ENCODE measurements at places on chromosomes 6 and 20. TPM values are rescaled to one million over a fixed set of nuclear protein-coding genes. Genes with fewer than 3 reads are reported as not detected.

- DNase-seq, result no peak
Measured at GRCh38 chr6:76818451-76818850, 644.8 kb downstream of the HTR1B start.

- no peak for DNase-seq
Measured at GRCh38 chr20:37380864-37381579, 35.1 kb downstream of the SRC start.

GRCh38 chr6:104589940-104590339, 269.8 kb downstream of the HACE1 start:
- DNase-seq, result no peak

DNA sequence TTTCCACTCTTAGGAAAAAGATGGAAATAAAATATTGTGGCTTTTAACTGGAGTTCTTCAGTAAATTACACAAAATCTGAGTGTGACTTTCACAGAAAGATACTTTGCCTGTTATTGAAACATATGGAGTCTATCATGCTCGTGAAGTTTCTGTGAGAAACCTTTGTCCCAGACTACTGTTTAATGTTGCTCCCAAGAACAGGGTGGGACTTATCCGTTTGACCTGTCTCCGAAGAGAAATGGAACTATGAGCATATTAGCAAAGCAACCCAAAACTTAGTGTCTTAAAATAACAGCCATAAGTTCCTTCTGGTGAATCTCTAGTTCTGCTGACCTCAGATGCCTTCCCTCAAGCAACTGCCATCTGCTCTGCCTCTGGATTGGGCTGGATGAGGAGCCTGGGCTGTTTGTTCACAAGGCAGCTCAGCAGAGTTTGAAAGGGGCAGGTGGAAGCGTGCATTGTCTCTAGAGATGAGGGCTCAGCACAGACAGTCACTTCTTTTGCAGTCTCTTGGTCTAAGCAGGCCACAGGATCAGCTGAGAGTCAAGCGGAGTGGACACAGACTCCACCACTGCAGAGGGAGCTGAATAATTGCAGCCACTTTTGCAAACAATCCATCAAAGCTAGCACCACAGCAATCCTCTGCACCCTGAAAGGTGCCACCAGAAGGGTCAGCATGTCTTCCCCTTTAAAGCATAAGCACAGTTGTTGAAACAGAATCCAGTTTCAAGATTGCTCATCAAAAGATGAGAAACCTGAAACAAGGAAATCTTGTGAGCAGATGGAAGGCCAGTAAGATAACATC, 52.8 kb downstream of the MYB start:
- DNase-seq, result peak; percentile 6

DNA sequence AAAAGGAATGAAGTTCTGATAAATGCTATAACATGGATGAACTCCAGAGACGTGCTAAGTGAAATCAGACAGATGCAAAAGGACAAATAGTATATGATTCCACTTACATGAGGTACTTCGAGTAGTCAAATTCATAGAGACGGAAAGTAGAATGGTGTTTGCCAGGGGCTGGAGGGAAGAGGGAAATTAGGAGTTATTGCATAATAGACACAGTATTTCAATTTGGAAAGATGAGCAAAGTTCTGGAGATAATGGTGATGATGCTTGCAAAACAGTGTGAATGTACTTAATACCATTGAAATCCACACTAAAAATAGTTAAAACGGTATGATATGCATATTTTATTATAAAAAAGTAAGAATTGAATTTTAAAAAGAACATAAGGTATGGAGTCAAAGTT, 84.9 kb upstream of the STXBP5 start:
- DNase-seq, result no peak

GRCh38 chr6:63985223-63985622, 349.6 kb downstream of the PHF3 start:
- DNase-seq, result no peak

DNA sequence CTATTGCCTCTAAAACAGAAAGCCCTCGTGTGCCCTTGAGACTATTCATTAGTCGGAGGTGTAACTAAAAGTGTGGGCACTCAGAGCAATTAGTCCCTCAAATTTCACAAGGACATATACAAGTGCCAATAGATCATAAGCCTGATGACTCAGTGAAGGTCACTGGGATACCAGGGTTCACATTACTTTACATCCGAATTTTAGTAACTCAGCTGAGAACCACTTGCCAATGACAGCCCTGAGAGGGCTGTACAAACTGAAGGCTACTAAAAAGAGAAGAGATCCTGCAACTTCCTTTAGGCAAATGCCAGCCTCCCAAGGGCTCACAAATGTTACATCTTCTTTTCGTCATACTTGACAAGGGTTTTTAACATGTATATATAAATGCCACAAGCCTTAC, 369.6 kb downstream of the TENT5A start:
- DNase-seq, result no peak

MOG gene
- 2.9 TPM for total RNA-seq
